Metanephros (tissue), 2 donors: ENCODE measurements at places on chromosomes 7 and 10. TPM values are rescaled to one million over a fixed set of nuclear protein-coding genes. Genes with fewer than 3 reads are reported as not detected.

GPR158 gene
- total RNA-seq, result 0.18 TPM

AGR3 gene
- total RNA-seq, result 1.1 TPM

CYP3A7 gene
- total RNA-seq, result 0.35 TPM

CHRM2 gene
- total RNA-seq, result 4.8 TPM

THSD7A gene
- total RNA-seq, result 54.5 TPM

GARIN1A gene
- total RNA-seq, result 0.82 TPM

NAMPT gene
- 117 TPM for total RNA-seq

CRYGN gene
- 1.2 TPM for total RNA-seq

FBXO24 gene
- 0.82 TPM for total RNA-seq

ASAH2 gene
- total RNA-seq, result 1.1 TPM

ZKSCAN1 gene
- total RNA-seq, result 56.9 TPM

NEUROD6 gene
- total RNA-seq, result not detected

NCF1 gene
- 6.5 TPM for total RNA-seq

CHST3 gene
- 28.2 TPM for total RNA-seq

HKDC1 gene
- 9.2 TPM for total RNA-seq

GIMAP7 gene
- total RNA-seq, result 8.0 TPM

COL1A2 gene
- 1,434 TPM for total RNA-seq

PDK4 gene
- total RNA-seq, result 27.2 TPM

PILRA gene
- total RNA-seq, result 6.1 TPM

IFIT1 gene
- total RNA-seq, result 18.9 TPM

TACC2 gene
- total RNA-seq, result 26.1 TPM

CHCHD2 gene
- total RNA-seq, result 379 TPM

EN2 gene
- total RNA-seq, result not detected

ADD3 gene
- total RNA-seq, result 290 TPM

CCT6A gene
- total RNA-seq, result 99.3 TPM

NSUN6 gene
- total RNA-seq, result 26.9 TPM
